Stimulated activated CD4-positive, alpha-beta T cell treated with anti-CD3 and anti-CD28 coated beads, Interleukin-12 subunit alpha, Interleukin-12 subunit beta, amount 100 ng/mL, for 24 hours (primary cell): ENCODE measurements at places on chromosomes 11 and 22.

- no peak for DNase-seq
Observed at GRCh38 chr11:61118004-61118403, 15.7 kb downstream of the CD5 start.

- no peak for DNase-seq
Observed at GRCh38 chr11:58134151-58134550, 8.8 kb upstream of the OR9I1 start.

GRCh38 chr11:16099343-16099900, 256.9 kb downstream of the SOX6 start:
- DNase-seq: no peak

DNA sequence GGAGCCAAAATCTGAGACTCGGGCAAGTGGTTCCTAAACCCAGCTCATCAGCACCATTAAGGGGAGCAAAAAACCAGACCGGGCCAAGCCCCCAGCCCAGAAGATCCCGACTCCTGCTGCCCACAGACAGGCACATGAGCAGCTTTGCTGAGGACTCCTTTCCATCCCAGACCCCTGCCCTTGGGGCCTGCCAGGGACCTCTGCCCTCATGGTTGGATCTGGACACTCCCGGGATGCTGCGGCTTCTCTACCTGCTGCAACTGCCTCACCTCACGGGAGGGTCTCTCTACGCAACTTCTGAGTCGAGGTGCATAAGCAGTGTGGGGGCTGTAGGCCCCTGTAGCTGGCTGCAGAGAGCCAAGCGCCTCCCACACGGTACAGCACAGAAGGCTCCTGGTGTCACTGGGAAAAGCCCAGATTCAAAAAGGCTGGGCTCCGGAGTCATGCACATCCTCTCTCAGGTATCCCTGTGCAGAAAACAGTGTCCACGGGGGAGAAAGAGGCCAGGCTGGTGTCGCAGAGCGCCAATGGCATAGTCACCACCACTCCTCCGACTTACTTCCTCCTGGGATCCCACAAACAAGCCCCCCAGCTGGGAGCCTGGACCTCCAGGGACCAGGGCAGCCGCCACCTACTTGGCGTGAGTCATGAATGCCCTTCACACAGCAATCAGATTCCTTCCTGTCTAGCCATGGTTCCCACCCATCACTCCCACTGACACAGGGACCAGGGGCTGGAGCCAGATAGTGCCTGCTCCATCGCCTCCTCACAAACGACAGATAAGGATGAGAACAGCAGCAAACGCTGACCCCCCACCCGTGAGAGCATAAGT, 122.1 kb downstream of the BCR start:
- no peak for DNase-seq

- no peak for DNase-seq
Observed at GRCh38 chr11:15119352-15119751, 4.6 kb downstream of the INSC start.

DNA sequence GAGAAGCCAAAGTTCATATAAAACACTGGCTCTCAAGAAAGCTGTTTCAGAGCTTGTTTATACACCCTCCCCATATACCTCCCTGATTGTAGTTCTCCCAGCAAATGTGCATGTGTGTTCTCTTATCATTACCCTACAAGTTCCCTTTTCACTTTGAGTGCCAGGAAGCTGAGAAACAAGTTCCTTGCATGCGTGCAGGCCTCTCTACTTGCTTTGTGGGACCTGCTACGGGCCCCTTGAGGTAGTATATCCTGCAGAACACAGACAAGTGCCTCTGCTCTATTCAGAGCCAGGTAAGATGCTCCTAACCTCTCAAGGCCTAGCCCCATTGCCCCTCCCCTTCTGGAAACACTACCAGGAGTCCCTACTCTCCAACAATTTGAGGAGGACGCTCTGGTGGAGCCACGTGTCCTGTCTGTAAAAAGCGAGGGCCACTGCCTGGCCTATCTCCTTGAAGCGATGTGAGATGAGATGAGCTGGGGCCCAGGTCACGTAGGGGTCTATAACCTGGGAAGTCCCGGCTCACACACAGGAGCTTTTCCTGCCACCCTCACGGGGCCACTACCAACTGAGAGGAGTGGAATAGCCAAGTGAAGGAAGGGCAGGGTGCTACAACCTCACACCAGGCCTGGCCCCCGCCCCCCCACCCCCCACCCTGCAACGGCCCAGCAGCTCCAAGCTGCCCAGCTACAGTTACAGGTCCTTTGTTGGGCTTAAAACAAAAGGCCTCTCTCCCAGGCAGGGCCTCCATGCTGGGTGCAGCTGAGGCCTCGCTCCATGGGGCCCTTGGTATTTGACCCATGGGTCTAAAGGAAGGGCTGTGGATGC, 2.6 kb upstream of the ATP5MGL start:
- no peak for DNase-seq

DNA sequence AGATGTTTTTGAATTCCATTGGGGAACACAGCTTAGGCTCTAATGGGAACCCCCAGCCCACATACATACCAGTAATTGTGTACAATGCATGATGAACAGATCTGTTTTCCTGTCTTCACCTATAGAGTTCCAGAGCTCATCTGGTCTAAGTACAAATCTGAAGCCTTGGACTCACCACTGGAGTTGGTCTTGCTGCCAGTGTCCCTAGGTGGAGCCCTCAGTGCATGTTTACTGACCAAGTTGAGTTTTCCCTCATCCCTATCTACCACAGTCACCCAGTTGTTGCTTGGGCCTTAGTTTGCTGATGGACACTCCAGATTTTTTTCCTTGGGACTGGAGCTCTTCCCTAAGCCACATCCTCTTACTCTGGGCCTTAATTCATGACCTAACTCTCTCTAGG, 159.2 kb upstream of the DDI1 start:
- DNase-seq: no peak

- DNase-seq: no peak
Observed at GRCh38 chr11:429391-429790, 12.4 kb downstream of the ANO9 start.

GRCh38 chr11:7523416-7524210, 9.8 kb downstream of the PPFIBP2 start:
- no peak for DNase-seq

- no peak for DNase-seq
Observed at GRCh38 chr11:41413843-41414242, 45.6 kb downstream of the LRRC4C start.

- DNase-seq: no peak
Observed at GRCh38 chr22:17964643-17965042, 59.7 kb downstream of the MICAL3 start.

DNA sequence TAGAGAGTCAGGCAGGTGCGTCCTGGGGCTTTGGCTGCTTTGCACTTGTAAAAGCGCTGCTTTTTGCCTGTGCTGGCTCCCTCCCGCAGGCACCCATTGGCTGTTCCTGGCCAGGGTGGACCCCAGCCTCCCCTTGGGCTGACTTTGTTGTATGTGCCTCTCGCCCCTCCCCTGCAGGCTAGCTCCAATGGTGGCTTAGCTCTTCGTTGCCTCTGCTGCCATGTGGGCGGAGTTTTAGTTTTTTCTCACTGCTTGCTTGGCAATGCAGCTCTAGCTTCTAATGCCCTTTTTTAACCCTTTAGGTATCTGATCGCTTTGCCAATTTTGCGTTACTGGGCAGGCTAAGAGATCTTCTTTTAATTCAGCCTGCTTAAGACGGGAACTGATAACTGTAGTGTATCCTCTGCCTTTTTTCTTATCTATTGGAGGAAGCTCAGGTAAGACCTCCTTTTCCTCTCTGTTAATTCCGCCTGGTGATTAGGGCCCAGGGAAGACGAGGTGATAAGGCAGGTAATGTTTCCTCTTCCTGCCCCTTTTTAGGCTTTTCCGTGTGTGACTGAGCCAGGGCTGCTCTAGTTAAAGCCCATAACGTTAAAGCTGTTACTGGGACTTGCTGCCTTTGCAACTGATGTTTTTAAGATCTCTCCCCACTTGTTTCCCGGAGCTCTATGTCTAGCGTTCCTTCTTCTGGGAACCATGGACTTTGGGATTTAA, 11.7 kb upstream of the GLYATL1 start:
- DNase-seq: no peak

DNA sequence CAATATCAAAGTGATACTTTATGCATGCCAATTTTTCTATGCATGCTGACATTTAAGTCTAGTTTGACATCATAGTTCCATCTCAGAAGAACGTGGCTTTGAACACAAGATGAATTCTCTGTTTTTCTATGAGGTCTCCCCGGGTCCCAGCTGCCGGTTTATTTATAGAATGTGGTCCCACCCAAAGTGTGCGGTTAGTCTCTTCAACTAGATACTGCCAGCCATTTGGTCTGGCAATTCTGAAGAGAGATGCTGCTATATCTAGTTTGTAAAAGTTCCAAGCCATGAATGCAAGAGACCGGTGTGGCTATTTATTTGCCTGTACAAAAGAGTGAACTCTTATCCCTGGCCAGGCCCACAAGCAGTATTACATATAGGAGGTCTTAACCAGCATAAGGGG, 9.2 kb downstream of the OR5A2 start:
- no peak for DNase-seq

GRCh38 chr11:68615657-68616056, 68.7 kb upstream of the GAL start:
- no peak for DNase-seq

- DNase-seq: no peak
Observed at GRCh38 chr11:63978551-63979239, 4.3 kb downstream of the COX8A start.

GRCh38 chr11:90284171-90284570, 61.3 kb upstream of the CHORDC1 start:
- no peak for DNase-seq

DNA sequence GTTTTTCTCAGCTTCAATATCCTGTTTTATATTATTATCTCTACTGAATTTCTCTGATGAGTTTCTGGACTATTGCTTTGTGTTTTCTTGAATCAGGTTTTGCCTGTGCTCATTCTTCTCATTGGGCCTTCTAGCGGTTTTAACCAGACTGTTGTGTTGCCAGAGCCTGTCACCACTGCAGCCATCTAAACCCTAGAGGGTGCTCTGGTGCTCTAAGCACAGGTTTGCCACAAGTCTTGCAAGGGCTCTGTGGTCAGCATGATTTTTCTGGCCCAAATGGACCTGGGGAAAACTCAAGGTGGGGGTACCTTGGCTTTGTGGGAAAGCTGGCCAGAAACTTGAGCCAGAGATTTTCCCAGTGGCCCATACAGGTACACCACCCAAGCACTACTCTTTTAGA, 52.4 kb upstream of the TYR start:
- no peak for DNase-seq

GRCh38 chr22:32531931-32532819, 57.6 kb downstream of the FBXO7 start:
- no peak for DNase-seq

GRCh38 chr22:19814428-19814827, 40.2 kb downstream of the GNB1L start:
- DNase-seq: no peak

- no peak for DNase-seq
Observed at GRCh38 chr11:131880316-131880715, 509.9 kb downstream of the NTM start.

DNA sequence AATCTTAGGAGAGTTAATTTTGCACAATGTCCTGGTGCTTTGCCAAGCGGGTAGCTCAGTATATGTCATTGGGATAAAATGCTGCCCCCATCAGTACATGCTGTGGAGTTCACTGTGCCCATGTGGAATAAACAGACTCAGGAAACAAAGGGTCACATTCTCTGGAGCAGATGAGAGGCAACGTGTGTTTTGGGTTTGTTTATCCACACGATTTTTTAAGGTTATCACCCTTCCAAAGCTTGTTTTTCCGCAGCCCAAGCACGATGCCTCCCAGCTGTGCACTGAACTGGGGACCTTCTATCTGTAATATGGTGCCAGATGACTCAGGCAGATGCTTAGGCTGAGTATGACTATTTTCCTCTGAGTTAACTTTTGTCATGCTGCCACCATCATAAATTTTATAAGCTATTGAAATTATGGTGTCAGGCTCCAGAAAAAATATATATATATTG, 6.5 kb downstream of the OR4D6 start:
- DNase-seq: no peak

DNA sequence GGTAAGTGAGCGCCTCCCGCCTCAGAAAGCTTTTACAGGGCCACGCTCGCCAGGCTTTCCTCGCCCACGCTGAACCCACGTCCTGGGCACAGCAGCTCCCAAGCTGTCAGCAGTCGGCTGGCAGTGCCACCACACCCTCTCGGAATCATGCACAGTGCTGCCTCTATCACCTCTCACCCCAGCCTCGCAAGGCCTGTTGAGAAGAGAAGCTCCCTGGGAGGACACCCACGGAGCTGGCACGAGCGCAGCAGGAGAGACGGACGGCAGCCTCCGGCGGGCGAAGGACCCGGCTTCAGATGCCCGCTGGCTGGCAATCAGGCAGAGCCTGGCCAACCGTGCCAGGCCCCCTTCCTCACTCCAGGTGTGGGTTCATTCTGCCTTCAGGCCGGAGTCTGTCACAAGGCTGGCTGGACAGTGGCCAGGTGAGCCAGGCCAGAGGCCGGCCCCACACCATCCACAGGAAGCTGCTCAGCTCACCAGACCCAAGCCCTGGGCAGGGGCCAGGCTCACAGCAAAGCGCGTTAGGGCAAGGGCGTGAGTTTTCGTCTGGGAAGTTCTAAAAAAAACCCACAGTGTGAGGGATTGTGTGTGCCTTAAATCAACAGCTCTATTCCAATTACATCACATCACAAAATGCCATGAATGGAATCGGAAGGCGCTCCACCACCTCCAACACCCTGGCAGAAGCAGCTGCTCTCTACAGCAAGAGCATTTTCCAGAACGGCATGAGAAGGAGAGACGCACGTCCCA, 33.2 kb downstream of the TOLLIP start:
- no peak for DNase-seq

DNA sequence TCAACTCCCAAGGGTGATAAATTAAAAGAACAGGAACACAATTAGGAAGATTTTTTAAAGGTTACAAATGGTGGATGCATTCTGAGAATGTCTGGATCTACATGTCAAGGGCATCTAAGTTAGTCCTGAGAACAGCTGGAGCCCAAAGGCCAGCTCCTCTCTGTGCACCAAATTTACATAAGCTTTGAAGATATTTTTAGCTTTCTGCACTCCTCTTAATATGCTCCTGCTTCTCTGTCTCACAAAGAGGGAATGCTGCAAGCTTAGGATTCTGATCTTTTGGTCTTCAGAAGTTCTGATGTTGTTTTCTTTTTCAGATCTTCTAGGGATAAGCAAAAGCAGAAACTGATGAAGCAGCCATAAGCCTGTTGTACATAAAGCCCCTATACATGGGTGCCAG, 309.8 kb upstream of the NCAM1 start:
- DNase-seq: no peak

GRCh38 chr11:61718621-61719302, 33.7 kb upstream of the MYRF start:
- no peak for DNase-seq

DNA sequence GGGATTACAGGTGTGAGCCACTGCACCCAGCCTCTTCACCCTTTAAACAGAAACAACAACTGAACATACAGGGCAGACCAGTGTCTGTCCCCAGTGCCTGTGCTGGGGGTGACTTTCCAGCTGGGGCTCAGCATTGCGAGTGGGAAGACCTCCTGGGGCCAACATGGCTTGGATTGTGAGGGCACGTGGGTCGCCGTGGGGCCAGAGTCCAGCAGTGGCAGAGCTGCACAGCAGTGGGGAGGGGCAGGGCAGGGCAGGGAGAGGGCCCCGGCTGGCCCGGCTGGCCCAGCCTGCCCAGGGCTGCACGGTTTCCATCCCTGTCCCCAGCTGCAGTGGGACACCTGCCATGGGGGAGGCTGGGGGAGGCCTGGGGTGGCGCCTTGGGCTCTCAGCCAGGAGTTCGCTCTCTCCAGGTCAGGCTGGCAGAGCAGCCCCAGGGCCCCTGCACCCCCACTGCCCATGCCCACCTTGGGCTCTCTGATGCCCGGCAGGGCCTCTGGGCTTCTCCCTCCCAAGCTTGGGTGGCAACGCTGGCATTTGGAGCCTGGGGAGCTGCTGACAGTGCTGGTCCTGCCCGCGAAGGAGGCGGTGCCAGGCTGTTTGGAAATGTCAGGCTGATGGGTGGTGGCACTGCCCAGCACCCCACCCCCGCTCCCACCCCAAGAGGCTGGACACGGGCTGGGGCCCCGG, 30.5 kb upstream of the CCDC188 start:
- DNase-seq: no peak
